GM12865 (cell line): ENCODE measurements at places on chromosomes 2 and 18.
A peak's percentile ranks its signal among the peaks of the same experiment; 100 is the strongest.

GRCh38 chr18:31954349-31954748 lies 11.4 kb upstream of the TRAPPC8 start:
- no peak for DNase-seq

GRCh38 chr2:112642966-112643365 lies 2.8 kb upstream of the SLC20A1 start:
- no peak for DNase-seq

GRCh38 chr2:65053199-65053598 lies 3.0 kb upstream of the CEP68 start:
- peak; percentile 92 for DNase-seq

GRCh38 chr2:19812166-19812565 lies 89.6 kb downstream of the TTC32 start:
- DNase-seq: no peak

- no peak for DNase-seq
Observed at GRCh38 chr2:181395851-181396250, 61.3 kb upstream of the ITGA4 start.

DNA sequence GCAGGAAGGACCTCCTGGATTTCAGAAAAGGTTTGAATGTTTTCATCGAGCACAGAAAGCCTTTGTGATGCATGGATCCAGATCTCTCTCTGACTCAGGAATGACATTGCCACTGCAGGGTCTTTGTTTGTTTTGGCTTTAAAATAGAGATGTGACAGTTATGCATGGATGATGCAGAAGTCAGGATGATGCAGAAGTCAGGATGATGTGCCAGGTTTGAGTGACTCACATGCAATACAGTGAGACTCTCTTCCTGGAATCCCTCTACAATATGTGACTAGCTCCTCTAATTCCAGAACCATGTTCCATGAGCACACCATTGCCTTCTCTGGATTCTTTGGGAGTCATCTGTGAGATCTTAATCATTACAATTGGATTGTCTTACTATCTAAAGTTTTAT lies 177.9 kb upstream of the RAB6C start:
- DNase-seq: no peak

GRCh38 chr18:43587538-43588153 lies 310.4 kb upstream of the SYT4 start:
- DNase-seq: peak; percentile 20

GRCh38 chr2:126766969-126767296 lies 111.0 kb downstream of the GYPC start:
- DNase-seq: no peak

GRCh38 chr2:23430263-23430662 lies 45.3 kb downstream of the KLHL29 start:
- no peak for DNase-seq

DNA sequence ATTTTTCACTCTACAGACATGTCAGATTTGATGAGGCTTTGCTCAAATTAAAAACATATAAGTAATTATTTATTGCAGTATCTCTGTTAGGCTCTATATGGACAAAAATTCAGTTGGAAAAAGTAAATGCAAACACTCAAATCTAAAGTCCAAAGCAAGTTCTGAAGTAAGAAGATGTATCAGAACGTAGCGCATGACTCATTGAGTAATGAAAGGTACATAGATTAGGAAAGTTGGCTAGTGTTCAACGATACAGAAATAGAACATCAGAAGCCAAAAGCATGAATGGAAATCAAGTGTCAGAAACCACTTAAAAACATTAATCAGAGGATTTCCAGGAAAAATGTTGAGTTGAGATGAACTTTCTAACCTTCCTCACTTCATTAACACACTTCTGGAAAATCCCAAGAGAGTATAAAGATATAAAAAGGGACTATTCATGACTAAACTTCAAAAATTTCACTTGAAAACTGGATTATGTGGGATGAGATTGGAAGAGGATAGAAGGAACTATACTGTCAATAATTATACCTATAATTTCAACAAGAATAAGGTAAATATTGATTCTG lies 494.1 kb downstream of the LRRTM4 start:
- DNase-seq: no peak

DNA sequence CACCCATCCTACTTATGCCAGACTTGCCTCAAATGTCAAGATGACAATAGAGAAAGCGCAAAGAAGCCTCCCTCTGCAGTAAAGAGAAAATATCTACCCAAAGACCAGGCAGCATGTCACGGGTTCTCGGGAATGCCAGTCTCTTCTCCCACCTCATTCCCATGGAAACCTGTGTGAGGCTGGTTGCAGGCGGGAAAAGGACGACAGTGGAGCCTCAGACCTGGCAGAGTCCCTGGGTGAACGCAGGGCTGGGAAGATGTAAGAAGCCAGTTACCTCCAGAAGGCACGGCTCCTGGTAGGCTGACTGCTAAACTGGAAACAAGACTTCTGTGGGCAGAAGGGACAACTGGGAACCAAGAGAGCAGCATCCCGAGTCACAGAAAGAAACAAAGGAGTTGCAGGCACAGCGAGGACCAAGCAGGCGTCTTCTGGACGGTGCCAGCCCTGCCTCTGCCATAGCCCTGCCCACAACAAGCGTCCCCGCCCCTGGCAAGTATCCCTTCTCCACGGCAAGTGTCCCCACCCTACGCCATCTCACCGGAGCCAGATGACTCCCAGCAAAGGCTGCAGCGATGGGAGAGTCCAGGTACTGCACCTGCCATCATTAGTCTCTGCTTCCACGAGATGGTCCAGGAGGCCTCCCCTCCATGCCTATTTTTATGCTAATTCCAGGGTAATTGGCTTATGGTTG lies 440.8 kb upstream of the MYT1L start:
- no peak for DNase-seq

GRCh38 chr2:196809260-196809659 lies at the start of gene C2orf66:
C2orf66 (minus strand) TSS chr2:196809355; CDS start chr2:196809336, 19 bp downstream.
- DNase-seq: no peak

GRCh38 chr18:6022074-6022444 lies 126.7 kb upstream of the TMEM200C start:
- peak; percentile 11 for DNase-seq
